ENCODE measurements at places on chromosomes 4 and X.

DNA sequence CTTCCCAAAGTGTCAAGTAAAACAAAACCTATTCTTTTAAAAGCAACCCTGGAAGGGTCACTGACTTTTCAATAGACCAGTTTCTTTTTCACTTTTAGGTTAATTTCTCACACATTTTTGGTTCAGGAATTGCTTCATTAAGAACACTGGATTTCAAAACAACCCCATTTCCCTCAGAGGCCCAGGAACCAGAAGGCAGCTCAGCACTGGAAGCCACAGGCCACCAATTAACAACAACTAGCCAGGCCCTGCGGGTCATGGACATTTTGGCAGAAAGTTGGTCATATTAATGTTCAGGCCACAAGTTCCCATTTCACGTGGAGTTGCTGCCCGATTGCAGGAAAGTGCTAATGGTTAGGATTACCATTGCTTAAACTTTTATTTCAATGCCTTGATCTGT, 39.8 kb downstream of the HAND2 start:
- no peak for DNase-seq

- DNase-seq: no peak
Measured at GRCh38 chrX:18886005-18886343, 97.9 kb downstream of the PHKA2 start.

DNA sequence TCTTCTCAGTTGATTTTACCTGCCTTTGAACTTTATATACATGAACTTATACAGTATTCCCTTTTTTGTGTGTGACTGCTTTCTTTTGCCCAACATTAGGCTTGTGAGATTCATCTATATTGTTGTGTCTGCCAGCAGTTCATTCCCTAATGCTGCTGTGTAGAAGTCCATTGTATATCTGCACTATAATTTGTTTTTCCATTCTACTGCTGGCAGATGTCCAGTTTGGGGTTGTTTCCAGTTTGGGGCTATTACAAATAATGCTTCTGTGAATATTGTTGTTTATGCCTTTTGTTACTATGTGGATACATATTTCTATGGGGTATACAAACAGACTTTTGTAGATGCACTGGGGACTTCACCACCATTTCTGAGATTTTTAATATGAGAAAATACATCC, 268.4 kb downstream of the DCTD start:
- no peak for DNase-seq

GRCh38 chr4:6233929-6234328, 33.6 kb upstream of the JAKMIP1 start:
- no peak for DNase-seq

- DNase-seq: no peak
Measured at GRCh38 chr4:112206431-112206830, 25.2 kb upstream of the AP1AR start.

- DNase-seq: peak; percentile 0
Measured at GRCh38 chrX:147476008-147476407, 435.7 kb upstream of the FMR1 start.

DNA sequence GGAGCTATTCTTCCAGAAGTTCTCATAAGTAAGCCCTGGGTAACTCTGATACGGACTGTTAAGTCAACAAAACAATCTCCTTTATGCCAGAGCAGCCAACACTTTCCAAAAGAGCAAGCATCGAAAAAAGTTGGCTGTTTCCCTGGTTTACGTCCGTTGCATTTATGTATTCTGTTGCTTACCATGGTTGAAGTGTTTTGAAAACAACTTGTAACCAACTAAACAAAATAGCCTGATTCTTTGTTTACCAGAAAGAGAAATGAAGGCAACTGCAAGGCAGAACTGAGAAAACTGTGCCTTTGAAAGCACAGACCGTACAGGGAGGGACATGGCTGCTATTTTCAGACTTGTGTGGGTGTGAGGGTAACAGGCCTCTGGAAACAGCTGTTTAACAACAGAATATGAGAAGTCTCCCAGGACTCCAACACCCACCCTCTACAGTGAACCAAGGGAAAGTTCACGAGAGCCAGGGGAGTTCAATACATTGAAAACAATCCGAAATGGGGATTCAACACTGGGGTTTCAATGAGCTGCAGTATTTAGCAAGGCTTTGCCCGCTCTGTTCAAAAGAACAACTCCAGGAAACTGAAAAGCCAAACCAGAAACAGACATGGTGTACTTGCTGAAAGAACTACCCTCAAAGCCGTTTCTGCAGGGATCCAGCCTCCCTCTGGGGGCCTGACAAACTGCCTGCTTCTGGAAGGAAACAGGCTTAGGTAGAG, 95.8 kb upstream of the EGFL6 start:
- DNase-seq: no peak

- no peak for DNase-seq
Measured at GRCh38 chrX:150483356-150483985, 85.0 kb upstream of the MTM1 start.

GRCh38 chr4:74379912-74380311, 15.0 kb downstream of the EREG start:
- DNase-seq: no peak

- DNase-seq: no peak
Measured at GRCh38 chrX:148310426-148311165, 189.8 kb upstream of the AFF2 start.

GRCh38 chrX:79452881-79453280, 85.7 kb upstream of the ITM2A start:
- DNase-seq: no peak

GRCh38 chrX:25158635-25159034, 142.9 kb upstream of the ARX start:
- DNase-seq: no peak

DNA sequence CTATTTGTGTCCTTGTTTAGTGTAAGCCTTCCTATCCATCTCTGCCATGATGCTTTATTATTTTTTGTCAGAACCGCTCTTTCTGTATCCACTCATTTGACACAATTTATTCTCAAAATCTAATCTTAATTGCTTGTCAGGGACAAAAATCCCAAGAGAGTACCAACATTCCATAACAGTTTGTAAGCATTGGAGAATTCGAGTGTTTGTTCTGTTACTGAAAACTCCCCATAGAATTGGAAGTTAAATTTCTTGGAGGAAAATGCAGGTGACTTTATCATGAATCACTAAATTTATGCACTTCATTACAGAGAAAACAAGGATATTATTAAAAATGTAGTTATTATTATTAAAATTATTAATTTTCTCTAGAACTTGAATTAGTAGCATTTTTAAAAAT, 1986.1 kb downstream of the ARAP2 start:
- DNase-seq: no peak

- no peak for DNase-seq
Measured at GRCh38 chr4:4269856-4270255, 20.1 kb downstream of the LYAR start.

Data from renal cortex interstitium (tissue), 15 donors.